ENCODE measurements at places on chromosomes 13 and 19. TPM values are rescaled to one million over a fixed set of nuclear protein-coding genes. Genes with fewer than 3 reads are reported as not detected.

The ELF1 gene
- total RNA-seq: 49.7 TPM

The ZNF493 gene
- 18.1 TPM for total RNA-seq

DNA sequence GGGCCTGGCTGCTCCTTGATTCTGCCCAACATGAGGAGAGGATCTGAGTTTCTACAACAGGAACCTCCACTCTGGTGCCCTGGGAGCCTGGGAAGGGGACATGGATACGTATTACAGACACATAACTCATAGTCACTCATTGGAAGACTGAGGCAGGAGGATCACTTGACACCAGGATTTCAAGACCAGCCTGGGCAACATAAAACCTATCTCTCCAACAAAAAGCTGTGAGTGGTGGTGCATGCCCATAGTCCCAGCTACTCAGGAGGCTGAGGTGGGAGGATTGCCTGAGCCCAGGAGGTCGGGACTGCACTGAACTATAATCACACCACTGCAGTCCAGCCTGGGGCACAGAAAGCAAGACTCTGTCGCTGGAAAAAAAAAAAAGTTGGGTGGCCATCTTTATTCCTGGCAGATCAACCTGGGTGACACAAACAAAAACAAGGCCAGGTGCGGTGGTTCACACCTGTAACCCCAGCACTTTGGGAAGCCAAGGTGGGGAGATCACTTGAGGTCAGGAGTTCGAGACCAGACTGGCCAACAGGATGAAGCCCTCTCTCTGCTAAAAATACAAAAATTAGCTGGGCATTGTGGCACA is 1.1 kb upstream of the KLF1 start:
- DNase-seq: no peak

GRCh38 chr19:30119180-30119908 is 177.3 kb downstream of the URI1 start:
- no peak for DNase-seq

The TSHZ3 gene
- 14.3 TPM for total RNA-seq

DNA sequence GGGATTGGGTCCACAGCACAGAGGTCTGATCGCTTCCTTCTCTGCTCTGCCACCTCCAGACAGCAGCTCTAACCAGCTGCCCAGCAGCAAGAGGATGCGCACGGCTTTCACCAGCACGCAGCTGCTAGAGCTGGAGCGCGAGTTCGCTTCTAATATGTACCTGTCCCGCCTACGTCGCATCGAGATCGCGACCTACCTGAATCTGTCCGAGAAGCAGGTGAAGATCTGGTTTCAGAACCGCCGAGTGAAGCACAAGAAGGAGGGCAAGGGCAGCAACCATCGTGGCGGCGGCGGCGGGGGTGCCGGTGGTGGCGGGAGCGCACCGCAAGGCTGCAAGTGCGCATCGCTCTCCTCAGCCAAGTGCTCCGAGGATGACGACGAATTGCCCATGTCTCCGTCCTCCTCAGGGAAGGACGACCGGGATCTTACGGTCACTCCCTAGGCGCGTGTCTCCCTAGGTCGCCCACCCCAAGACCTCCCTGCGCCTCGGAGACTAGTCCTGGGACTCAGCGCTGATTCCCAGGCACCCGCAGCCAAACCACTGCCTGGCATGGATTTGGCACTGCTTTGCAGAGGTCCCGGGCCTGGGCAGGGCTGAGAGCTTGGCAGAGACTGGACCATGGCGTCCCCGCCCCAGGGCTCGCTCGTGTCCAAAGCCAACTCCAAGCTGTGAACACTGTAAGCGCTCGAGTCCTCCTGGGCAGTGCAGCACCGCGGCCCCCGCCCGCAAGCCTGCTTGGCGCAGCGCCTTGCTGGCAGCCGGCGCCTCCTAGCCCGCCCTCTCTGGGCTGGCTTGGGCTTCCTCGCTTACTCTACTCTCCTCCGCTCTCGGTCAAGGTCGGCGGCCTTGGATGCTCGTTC is 1.5 kb downstream of the GSX1 start:
- DNase-seq: no peak

DNA sequence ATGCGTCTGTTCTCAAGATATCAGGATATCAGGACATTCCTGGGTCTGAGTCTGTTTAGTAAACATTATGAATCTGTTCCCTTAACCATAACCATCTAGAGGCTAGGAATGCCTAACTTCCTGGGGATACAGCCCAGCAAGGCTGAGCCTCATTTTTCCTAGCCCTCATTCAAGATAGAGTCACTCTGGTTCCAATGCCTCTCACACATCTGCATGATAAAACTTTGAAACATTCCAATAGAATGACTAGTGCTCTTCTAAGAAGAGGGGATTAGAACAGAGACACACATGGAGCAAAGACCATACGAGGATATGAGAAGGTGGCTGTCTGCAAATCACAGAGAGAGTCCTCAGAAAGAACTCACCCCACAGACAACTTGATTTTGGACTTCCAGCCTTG is 20.6 kb upstream of the CABP5 start:
- no peak for DNase-seq

GRCh38 chr19:30719999-30720345 is 347.8 kb downstream of the ZNF536 start:
- DNase-seq: peak; percentile 30

DNA sequence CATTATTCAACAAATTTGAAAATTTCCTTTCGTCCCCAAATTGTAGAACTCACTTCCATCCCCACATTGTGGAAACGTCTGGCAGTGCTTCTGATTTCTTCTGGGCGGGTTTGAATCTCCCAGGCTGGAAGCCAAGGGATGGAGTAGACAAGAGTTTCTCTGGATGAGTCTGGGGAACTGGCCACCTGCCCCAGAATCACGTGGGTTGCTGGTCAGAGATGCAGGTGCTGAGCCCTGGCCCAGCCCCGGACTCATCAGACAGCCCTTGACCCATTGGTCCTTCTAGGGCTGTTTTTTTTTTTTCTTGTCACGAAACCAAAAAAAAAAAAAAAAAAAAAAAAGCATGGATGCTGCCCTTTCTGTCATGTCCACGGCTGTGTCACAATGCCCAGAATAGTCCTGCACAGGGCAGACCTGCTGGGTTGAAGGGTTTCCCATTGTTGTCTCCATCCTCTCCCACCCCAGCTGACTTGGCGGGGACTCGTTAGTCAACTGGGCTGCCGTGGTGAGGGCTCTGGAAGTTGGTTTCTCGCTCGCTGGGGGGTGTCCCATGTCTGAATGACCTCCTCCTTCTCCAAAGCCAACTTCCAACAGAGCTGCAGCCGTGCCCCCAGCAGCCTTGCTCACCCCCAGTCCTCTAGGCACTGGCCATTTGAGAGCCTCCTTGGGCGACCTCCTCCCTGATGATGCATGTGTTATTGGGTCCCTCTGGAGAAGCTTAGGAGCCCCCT is 12.8 kb downstream of the CHST8 start:
- no peak for DNase-seq

GRCh38 chr19:2080336-2080988 is 15.7 kb downstream of the MOB3A start:
- DNase-seq: no peak

DNA sequence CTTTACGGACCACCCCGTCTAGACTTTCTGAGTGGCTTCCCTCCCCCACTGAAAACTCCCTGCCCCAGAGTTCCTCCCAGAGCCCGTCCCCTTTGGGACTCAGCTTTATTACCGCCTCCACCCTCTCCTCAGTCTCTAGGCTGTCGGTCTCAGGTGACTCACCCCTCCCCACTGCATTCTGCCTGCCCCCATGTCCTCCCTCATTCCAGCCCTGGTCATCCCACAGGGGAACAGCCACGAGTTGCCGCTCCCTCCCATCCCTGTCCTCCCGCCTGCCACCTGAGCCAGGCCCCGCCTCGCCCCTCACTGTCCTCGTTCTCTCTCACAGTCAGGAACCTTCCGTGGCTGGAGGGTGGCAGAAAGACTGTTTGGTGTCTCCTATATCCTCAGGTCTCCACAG is 57.3 kb downstream of the SMARCA4 start:
- DNase-seq: peak; percentile 67

DNA sequence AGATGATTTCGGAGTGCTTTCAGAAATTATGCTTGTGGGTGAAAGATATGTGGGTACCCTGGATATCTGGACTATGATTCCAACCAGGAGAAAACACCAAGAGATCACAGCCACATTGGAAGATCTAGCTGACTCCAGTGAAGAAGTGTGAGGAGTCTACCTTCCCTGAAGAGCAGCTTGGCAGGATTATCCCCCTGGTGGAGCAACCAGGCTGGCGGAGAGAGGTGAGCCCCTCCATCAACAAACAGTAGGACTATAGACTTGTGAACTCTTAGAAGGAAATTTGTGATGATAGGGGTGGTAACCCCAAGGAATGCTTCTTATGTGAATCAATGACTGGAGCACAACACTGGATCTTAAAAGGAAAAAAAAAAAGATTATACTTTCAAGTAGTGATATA is 47.8 kb upstream of the DIAPH3 start:
- no peak for DNase-seq

DNA sequence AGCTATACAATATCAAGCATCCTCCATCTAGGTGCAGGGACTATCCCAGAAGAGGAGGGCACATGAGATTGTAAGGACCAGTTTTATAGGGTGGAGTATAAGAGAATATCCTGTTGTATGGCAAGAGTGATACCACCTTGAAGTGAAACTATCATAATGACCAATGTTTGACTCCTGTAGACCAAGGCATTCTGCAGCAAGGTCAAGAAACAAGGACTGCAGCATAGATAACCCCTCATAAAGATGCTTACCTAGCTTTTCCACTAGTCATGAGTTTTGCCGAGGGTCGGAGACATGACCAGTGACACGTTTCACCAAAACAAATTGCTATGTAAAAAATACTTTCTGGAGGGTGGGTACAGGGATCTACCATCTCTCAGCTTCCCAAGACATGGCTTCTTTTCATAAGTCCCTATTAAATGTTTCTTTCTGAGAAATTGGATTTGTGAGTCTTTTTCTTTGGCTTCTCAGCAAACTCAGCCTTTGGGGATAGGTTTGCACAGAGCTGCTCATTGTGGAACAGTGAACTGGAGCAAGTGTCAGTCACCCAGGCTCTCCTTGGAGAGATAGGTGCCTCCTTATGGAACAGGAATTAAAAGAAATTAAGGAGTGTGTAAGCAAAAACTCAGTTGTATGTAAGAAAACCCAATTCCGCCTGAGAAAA is 28.2 kb upstream of the CYSLTR2 start:
- DNase-seq: no peak

GRCh38 chr19:53057904-53058580 is 13.5 kb downstream of the ERVV-2 start:
- DNase-seq: no peak

The C19orf33 gene
- 287 TPM for total RNA-seq

GRCh38 chr19:29704562-29705558 is 10.2 kb downstream of the C19orf12 start:
- DNase-seq: no peak

DNA sequence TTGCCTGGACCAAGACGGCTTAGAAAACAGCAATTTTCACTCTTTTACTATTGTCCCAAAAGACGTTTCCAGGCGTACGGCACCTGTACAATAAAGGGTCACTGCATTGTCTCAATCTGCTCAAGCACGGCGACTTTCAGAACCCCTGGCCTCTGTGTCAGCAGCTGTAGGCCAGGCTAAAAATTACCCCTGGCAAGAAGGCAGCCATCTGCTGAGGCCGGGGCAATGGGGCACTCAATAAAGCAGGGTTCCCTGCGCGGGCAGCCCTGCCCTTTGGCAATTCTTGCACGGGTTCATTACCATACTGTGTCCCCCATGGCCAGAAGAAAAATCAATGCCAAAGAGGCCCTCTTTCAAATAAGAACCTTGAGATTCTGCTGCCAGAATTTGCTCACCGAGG is 52.1 kb downstream of the STK24 start:
- DNase-seq: no peak

GRCh38 chr13:101092985-101093384 is 323.3 kb downstream of the NALCN start:
- DNase-seq: no peak

DNA sequence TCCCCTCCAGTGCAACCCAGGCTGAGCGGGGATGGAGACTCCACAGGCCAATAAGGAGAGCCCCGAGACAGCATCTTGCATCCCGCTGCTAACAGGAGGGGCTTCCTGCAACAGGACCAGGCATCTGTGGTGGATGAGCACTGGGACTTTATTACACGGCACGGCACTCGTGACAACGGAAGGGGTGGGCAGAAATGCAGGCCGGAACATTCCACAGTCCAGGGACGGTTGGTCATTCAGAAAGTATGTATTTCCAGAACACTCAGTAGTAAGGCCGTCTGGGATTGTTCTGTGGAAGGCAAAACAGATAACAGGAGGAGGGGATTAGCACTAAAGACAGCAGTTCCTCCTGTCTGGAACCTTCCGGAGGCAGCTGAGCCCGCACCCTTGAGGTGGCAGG is 3.3 kb upstream of the TM6SF2 start:
- no peak for DNase-seq

- DNase-seq: peak; percentile 28
These were observed 4.3 kb upstream of the SLITRK5 start for GRCh38 chr13:87666831-87667230.

- DNase-seq: no peak
These were observed 217.5 kb downstream of the ABCC4 start for GRCh38 chr13:95083758-95084157.

The GPR18 gene
- total RNA-seq: not detected

GRCh38 chr19:1163283-1163933 is 10.7 kb downstream of the SBNO2 start:
- DNase-seq: no peak

The SMAD9 gene
- total RNA-seq: 21.5 TPM

Data from stomach (tissue), 19 donors.